ENCODE measurements at places on chromosomes 13 and 19.

DNA sequence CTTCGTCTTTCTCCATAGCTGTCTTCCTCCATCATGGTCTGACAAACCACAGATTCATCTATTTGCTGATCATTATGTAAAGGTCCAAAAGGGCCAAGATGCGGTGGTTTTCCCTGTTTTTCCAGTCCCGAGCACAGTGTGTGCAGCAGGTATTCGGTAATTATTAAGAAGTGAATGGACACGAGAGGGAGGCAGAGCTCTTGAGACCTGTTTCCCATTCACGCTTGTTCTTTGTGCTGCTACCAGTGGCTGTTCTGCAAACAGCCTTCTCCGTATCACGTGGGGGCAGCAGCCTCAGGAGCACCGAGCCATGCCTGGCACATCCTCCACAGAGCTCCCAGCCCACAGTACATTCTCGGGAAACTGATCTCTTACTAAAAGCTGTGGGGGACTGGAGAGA, 50.3 kb downstream of the CCDC70 start:
- peak; percentile 69 for DNase-seq

- no peak for DNase-seq
These were observed 93.7 kb downstream of the TRPC4 start for GRCh38 chr13:37775871-37776270.

GRCh38 chr19:18756896-18757295, 34.2 kb downstream of the COMP start:
- no peak for DNase-seq

DNA sequence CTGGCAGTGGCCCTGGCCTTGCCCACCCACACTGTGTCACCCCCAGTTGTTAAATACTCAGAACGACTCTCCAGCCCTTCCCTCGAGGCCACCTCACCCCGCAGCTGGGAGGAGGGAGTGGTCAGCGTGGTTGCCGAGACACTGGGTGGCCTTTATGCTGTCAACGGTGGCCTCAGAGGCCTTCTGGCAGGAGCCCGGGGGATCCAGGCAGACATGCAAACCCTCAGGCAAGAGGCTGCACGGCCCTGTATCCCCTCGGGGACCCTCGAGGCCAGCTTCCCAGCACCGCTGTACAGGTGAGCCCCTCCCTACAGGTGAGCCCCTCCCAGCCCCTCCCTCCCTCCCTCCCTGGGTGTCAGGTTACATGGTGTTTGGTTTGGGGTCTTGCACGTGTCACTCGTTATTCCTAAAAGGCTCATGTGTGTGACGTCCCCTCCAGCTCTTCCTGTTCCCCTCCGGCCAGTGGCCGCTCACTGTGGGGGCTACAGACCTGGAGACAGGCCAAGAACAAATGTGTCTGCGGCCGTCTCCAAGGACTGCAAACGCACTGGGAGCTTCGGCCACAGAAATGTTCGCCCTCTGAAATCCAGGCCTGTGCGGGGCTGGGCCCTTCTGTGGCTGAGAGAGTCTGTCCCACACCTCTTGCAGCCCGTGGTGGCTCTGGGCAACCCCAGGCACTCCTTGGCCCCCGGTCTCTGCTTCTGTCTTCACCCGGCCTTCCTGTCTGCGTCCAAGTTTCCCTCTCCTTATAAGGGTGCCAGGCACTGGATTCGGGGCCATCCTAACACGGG, at the start of gene TEKTIP1:
TEKTIP1 (plus strand) TSS at position 210 of the 791 bp plus-strand sequence; CDS start at position 214, 4 bp downstream.
- DNase-seq, result no peak

DNA sequence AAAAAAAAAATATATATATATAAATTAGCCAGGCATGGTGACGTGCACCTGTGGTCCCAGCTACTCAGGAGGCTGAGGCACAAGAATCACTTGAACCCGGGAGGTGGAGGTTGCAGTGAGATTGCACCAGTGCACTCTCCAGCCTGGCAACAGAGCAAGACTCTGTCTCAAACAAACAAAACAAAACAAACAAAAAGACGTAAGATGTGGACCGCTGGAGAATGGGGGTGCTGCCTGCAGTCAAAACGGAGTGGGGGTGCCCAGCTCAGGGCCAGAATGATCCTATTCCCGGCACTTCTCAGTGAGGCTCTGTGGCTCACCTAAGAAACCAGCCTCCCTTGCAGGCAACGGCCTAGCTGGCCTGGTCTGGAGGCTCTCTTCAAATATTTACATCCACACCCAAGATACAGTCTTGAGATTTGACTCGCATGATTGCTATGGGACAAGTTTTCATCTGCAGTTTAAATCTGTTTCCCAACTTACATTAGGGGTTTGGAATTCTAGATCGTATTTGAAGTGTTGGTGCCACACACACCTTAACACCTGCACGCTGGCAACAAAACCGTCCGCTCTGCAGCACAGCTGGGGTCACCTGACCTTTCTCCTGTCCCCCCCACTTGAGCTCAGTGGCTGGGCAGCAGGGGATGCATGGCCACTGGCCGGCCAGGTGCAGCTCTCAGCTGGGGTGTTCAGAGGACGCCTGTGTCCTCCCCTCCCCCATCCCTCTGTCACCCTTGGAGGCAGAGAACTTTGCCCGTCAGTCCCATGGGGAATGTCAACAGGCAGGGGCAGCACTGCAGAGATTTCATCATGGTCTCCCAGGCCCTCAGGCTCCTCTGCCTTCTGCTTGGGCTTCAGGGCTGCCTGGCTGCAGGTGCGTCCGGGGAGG, at the start of gene F7:
F7 (plus strand) TSS at position 760 of the 889 bp plus-strand sequence; CDS start at position 811, 51 bp downstream.
- no peak for DNase-seq

DNA sequence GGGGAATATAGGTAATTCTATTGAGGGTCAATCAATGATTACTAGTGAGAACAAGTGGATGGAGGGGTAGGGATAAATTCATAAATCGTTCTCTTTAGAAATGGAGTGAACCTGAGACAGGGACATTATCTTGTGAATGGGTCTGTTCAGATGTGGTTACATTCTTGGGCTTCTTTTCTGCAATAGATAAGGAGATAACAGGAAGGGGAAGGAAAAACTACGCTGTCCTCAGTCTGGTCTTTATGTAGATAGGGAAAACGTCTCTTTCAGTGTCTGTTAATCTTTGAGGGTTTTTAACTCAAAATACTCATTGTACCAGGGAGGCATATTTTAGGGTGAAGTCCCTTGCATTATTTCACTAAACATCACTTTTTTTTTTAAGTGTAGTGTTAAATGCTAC, 266.7 kb upstream of the MAB21L1 start:
- no peak for DNase-seq

DNA sequence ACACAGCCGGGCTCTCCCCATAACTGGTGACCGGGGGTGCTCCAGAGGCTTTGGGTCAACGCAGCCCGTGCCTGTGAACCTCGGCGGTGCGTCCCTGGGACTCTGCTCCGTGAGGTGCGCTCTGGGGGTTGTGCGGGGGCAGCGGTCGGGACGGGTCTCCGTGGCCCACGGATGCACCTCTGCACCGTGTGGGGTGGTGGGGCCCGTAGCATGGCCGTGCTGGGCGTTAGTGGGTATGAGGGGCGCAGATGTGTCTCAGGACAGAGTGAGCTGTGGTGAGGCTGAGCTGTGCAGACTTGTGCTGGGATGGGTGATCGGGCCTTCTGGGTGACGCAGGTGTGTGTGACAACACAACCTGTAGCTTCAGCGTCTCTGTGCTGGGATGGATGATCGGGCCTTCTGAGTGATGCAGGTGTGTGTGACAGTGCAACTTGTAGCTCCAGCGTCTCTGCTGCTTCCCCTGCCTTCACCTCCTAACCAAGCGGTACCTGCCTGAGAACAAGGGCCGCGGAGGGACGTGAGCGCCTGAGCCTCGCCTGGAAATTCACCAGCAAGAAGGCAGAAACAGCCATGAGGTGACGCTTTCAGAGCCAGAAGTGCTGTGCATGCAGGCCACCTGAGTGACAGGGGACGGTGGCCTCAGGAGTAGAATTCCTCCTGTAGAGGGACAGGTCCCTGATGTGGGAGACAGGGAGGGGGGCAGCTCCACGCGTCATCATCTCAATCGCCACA, 599 bp downstream of the ZNF331 start:
- no peak for DNase-seq

DNA sequence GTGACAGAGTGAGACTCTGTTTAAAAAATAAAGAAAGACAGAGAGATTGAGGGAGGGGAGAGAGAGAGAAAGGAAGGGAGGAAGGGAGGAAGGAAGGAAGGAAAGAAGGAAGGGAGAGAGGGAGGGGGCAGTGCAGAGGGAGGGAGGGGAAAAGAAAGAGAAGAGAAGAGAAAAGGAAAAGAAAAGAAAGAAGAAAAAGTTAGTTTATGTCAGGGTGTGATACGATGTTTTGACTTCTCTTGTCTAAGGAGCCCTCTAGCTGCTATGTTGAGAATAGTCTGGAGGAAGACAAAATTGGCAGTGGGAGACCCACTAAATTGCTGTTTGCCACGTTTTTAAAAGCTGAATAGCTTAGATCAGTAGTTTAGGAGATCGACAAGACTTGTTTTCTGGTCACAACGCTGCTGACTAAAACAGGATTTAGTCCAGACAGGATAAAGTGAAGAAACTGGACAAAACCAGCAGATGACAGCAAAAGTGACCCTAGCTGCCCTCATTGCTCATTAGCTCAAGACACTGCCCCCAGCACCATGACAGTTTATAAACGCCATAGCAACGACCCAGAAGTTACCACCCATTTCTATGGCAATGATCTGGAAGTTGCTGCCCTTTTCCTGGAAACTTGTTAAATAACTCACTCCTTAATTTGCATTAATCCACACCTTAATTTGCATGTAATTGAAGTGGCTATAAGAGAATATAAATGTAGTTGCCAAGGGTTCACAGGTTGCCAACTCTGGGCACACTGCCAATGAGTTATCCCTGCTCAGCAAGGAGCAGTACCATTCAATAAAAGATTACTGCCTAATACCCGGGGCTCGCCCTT, 11.1 kb downstream of the TEX101 start:
- peak; percentile 83 for DNase-seq

- DNase-seq, result no peak
These were observed 451 bp downstream of the NOSIP start for GRCh38 chr19:49579947-49580263.

DNA sequence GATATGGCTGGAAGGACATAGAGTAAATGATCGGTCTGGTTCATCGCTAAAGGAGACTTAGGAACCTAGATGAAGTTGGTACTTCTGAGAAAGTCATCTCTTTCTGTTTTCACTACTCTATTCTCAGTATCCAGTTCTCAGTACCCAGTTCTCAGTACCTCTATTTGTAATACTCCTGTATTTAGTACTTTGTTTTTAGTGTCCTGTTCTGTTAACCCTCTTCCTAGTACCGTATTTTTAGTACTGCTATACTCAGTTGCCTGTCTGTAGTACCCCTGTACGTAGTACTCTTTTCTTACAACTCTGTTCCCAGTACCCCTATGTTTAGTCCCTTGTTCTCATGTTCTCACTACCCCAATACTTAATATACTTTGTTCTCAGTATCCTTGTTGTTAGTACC, 1.2 kb downstream of the RFXAP start:
- no peak for DNase-seq

DNA sequence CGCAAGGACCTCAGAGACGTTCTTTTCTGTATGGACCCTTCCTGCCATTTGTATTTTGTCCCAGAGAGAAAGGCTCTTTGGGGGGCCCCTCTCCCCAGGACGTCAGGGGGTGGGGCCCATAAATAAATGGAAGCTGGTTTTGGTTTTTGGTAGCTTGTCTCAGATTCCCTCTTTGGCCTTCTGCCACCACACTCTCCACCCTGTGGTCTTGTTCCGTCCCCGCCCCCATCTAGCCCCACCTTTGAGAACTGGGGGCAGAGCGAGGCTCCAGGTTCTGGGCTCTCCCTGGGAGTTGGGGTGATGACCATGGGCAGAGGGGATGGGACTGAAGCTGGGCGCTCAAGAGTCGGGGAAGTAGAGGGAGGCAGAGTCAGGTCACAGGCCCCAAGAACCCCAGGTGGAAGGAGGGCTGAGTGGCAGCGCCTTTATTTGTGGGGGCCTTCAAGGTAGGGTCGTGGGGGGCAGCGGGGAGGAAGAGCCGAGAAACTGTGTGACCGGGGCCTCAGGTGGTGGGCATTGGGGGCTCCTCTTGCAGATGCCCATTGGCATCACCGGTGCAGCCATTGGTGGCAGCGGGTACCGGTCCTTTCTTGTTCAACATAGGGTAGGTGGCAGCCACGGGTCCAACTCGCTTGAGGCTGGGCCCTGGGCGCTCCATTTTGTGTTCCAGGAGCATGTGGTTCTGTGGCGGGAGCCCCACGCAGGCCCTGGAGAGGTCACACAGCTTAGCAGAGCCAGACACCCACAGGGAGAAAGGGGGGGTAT, 3.3 kb downstream of the ISYNA1 start:
- DNase-seq, result no peak

DNA sequence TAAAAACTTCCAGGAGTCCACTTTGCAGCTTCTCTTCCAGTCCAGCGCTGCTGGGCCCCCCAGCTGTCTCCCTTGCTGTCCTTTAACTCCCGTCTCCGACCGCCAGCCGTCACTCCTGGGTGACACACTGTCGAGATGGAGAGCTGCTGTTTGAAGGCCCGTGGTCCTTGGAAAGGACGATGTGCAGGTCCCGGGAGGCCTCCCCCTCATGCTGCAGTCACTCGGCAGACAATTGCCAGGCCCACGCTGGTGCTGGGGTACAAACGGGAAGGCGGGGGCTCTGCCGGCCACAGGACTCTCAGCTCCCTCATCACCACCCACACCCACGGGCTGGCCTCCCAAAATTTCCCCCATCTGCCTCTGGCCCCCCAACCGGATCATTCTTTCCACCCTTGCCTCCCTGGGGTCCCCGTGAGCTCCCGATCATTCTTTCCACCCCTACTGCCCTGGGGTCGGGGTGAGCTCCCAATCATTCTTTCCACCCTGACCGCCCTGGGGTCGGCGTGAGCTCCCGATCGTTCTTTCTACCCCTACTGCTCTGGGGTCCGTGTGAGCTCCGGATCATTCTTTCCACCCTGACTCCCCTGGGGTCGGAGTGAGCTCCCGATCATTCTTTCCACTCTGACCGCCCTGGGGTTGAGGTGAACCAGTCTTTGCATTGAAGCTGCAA, 16.0 kb upstream of the ZNF554 start:
- DNase-seq, result no peak

GRCh38 chr13:75102001-75102716, 379.8 kb downstream of the TBC1D4 start:
- peak; percentile 13 for DNase-seq

DNA sequence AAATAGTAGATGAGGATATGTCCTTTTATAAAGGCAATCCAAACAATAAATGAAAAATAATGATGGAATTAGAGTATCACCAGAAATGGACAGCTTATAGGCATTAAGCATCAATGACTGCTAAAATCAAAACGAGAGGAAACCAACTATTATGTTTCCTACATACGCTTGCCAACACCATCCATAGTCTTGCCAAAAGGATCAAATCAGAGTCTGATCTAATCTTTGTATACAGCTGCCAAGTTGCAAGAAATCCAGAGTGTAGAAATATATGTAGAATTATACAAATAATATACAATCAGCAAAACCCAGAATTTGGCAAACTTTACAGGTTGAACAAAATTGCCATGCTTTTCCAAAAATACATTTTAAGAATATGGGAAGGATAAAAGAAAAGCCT, 1661.6 kb downstream of the SLITRK1 start:
- no peak for DNase-seq
